ENCODE measurements at places on chromosomes 3 and 15.

GRCh38 chr15:63953524-63953923 lies 92.8 kb downstream of the DAPK2 start:
- DNase-seq, result no peak

DNA sequence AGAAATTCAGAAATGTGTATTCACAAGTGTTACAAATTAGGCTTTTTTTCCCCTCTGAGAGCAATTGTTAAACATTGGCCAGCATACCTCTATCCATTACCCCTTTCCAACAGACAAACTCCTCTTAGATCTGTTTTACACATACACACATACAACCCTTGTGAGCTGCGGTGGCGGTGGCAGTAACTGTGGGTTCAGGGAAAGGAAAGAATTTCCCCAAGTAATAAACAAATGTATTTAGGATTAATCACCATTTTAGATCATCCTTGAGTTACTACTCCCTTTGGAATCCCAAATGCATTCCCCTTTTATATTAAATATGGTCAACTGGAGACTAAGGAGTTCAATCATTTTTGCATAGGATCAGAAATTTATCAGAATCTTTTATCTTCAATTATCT lies 667.0 kb downstream of the FHIT start:
- no peak for DNase-seq

DNA sequence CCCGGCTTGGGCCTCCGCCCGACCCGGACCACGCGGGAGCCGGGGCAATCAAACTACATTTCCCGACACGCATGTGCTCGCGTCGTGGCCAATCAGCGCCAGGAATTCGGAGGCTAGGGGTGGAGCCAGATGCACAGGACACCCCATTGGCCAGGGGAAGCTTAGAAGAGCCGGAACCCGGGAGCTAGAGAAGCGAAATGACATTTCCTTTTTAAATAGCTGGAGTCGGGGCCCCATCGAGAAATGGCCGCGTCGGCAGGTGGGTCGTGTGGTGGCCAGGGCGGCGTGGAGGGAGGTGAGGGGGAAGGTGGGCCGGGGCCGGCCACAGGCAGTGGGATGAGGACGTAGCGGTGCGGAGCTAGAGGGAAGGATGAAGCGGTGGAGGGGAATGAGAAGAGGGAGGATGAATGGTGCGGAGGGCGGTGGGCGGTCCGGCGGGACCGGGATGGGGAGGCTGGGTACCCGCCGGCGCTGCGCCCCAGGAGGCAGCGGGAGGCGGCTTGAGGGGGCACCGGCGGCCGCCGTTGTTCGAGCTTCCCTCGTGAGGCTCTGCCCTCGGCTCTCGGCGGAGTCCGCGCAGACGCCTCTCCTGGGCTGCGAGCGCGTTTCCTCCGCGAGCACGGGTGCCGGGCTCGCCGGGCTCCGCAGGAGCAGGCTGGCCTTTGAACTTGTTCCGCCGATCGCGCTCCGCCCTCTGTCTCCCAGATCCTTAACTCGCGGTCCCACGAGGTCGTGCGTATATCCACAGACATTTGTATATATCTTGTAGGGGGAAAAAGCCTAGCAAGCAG lies at the start of gene KBTBD8:
Gene KBTBD8 (plus strand): TSS at position 195 of the 791 bp plus-strand sequence. CDS start 49 bp downstream, at position 244.
- peak; percentile 95 for DNase-seq

- no peak for DNase-seq
Measured at GRCh38 chr3:51642462-51642861, 28.6 kb upstream of the TEX264 start.
